Stimulated activated CD4-positive, alpha-beta T cell treated with anti-CD3 and anti-CD28 coated beads, Interleukin-1b, Interleukin-23, amount 100 ng/mL, for 4 hours (primary cell): ENCODE measurements at places on chromosomes 12 and 14.

GRCh38 chr12:124370851-124371250 is 76.0 kb downstream of the RFLNA start:
- no peak for DNase-seq

GRCh38 chr12:106495354-106495965 is 87.3 kb upstream of the RFX4 start:
- no peak for DNase-seq

GRCh38 chr14:50964683-50965390 is 20.6 kb upstream of the PYGL start:
- no peak for DNase-seq

- no peak for DNase-seq
These were observed 4.0 kb downstream of the PFKM start for GRCh38 chr12:48123169-48123568.

DNA sequence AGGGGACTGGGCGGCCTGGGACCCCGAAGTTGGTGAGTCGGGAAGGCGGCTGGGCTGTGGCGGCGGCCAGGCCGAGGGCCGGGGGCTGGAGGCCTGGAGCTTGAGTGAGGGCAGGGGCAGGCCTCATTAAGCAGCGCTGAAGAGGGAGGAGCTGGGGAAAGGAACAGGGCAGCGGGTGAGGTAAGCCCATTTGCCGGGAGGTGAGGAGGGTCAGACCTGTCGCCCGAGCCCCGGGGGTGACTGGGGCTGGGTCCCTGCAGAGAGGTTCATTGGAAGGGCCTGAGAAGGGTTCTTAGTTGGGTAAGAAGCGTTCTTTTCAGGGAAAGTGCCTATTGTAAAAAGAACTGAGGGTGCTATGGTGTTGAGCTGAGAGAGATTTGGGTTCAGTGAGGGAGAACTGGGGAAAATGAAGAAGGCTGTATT is 441 bp downstream of the RAB5B start:
- DNase-seq, result no peak

DNA sequence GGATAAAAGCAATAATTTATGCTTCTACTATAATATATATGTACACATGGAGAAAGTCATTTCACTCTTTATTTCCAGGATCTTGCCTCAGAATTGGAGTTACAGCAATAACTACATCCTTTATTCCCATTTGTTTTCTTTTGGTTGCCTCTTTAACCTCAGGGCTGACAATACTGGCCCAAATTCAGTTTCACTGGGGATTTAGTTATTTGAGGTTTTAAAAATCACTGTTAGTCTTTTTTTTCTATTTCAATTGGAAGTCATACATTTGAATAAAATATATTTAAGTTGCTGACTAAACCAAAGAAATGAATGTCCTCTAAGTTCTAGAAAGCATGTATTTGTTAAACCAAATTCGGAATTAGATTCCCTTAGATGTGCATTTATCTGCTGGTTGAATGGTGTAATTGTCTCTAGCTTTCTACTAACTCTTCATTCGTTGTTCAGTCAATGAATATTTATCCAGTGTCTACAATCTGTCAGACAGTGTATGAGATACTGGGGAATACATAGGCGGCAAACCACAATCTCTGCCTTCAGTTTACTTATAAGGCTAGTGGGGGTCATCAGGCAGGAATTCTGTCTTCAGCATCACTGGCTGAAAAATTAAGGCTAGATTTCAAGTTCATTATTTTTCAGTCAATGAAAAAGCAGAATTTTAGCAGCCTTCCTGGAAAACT is 190.8 kb upstream of the ARHGAP5 start:
- no peak for DNase-seq

DNA sequence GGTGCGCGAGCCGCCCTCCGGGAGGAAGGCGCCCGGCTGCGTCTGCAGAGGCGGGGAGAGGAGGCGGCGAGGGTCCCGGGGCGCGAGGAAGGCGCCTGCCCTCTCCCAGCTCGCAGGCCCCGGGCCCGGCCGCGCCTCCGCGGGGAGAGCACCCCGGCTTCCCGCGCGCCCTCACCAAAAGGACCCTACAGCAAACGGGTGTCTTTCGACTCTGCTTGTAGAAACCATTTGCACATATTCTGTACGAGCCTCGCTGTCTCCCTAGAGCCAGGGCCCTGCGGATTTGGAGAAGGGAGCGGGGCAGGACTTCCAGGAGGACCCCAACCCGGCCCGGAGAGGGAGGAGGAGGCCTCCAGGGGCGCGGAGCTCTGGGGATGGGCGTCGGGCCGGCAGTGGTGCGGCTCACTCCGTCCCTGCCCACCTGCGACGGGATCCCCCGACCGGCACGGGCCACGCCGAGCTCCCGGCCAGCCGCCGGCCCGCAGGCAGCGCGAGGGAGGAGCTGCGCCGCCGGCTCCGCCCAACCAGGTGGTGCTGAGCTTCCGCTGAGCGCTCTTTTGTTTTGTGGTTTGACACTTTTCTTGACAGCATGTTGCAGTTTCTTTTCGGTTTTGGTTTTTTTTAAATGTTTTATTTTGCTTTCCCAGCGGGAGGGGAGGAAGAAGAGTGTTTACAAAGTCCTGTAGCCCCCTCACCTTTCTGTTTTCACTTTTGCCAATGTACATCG is 103.3 kb upstream of the FKBP4 start:
- no peak for DNase-seq

DNA sequence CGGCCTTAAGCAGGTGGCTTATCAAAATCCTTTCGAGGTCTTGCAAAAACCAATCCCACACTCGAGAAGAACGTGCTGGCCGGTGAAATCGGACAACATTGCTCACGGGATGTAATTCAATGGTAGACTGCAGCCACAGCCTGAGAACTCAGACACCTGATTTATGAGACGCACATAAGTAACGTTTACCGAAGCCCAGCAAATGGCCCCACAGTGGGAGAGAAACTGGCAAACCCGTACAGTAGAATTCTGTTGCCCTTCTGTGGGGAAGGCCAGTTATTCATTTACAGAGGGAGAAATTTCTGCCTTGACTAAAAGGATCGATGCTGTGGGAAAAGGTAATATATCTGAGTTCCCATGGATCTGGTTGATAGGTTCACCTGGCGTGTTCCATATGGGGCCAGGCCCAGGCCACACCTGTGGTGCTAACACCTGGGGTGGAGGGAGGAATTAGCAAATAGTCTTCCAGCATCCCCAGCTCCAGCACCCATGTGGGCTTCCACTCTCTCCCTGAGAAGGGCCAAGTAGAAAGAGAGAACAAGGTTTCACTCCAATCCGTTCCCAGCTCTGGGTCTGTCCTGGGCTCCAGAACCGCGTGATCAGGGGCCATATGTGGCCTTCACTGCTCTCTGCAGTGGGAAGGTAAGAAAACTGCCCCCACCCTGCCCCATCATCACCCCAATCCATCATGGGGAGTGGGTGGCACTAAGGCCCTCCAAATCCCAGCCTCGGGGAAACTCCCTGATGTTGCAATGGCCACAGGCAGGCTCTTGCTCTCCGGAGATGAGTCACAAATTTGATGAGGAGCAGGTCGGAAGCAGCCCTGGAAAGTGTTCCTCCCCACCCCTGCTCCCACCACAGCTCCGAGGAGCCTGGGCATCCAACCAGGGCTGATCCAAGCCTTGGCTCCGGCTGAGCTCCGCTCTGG is 12.7 kb downstream of the BDKRB1 start:
- no peak for DNase-seq

DNA sequence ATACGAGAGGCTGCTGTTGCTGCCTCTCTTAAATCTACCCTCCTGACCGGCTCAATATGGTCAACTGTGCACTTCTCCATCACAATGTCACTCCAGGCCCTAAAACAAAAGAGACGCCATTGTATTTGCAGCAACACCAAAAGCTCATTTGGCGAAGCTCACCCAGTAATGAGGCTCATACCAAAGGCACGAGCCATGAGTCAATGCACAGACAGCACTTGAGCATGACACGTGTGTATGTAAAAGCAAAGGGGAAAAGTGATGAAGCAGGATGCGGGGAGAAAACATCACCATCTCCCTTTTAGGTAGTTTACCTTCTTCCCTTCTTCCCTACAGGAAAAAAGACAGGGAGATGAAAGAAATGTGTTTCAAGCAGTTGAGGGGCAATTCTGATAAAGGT is 150.3 kb downstream of the FOXN3 start:
- DNase-seq, result no peak

DNA sequence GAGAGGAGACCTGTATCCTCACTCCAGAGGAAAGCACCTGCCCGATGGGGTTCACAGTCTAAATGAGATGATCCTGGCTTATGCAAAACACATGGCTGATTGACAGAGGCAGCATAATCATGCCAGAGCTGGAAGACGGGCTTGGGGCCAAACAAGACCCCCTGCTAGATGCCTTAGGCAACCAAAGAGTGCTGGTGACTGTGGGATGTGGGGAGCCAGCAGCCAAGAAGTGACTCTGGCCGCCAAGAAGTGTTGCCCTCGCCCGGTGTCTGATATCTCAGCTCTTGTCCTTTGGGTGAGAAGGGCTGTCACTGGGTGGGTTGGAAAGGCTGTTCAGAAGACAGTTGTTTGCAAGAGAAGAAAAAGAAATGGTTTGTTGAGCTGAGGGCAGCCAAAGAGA is 56.7 kb downstream of the PLEKHG3 start:
- DNase-seq, result no peak

GRCh38 chr12:54624315-54625279 is 10.1 kb downstream of the LACRT start:
- DNase-seq, result no peak

- DNase-seq, result no peak
These were observed 10.8 kb downstream of the TIGAR start for GRCh38 chr12:4331842-4332241.

- DNase-seq, result no peak
These were observed 49.1 kb downstream of the JAG2 start for GRCh38 chr14:105119408-105120025.

DNA sequence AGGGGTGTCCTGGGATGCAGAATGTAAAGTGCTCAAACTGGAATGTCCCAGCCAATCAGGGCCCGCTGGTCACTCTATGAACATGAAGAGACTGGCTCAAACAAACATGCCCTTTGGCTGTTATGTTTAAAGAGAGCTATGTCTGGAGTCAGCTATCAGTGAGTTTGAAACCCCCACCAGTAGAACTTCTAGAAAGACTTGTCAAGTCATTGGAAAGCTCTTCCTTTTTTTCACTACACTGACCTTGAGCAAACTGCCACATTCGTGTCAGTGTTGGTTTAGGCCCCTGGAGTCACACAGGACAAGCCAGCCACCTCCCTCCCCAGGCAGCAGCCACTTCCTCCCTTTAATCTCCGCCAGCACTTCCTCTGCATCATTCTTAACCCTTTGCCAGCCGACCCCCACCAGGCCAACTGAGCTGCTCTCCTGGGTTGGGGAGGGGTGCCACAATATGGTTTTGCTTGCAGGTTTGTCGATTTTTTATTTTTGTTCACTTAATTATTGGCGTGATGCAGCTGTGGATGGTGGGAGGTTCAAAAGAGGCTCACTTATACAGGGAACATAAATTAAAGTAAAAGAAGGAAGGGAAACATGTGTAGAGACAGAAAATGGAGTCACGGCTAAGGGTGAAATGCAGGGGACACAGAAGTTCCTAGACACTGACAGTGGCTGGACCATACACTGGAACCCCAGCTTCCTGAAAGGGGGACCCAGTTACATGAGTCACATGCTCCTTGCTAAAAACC is 25.3 kb downstream of the CMKLR1 start:
- DNase-seq, result no peak

- DNase-seq, result no peak
These were observed 64.1 kb upstream of the OTX2 start for GRCh38 chr14:56874375-56874774.

DNA sequence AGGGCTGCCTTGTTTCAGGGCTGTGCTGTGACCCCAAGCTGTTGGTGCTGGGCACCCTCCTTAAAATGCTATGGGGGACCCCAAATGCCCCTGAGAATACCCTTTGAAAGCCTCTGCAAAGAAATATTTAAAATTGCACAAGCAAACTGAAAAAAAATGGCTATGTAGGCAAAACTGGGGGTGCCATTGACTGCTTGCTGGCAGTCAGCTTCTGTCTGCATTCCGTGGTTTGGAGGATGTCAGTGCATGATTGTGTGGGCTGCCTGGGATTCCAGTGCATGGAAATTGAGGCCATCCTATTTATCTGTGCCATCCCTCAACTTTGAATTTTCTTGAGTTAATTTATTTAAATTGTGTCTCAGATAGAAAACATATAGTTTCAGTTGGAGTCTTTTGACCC is 113.7 kb upstream of the RTL1 start:
- no peak for DNase-seq

GRCh38 chr12:74120644-74121043 is 417.0 kb upstream of the ATXN7L3B start:
- DNase-seq, result no peak

DNA sequence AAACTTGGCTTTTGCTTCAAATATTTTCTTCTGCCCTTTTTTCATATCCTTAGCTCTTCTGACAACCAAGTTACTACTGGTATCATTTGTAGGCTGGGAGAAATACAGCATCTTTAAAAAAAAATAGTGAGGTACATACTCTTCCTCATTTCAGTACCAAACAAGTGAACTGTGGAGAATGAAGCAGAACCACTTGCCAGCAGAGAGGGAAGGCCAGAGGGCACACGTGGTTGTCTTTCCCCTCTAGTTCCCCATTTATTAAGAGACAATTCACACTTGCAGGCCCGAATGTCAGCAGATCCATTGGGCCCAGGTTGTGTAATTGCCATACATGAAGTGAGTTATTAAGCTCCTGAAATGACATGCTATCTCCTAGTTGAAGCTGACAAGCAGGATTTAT is 3.2 kb downstream of the SUSD6 start:
- no peak for DNase-seq

DNA sequence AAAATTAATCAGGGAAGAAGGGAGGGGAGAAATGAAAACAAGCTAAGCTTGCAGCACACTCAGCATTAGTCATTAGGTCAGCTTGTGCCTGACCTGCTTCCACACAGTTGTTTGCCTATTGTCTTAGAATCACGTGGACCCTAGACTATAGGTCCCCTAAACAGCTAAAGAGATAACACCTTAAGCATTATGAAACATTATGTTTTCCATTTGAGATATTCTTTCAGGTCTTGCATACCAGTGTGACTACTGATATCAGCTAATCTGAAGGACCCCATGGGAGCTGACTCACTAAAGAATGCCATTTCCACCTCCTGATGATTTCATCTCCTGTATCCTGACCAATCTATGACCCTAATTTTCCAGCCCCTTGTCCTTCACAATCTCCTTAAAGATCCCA is 154.1 kb upstream of the FUT8 start:
- no peak for DNase-seq

DNA sequence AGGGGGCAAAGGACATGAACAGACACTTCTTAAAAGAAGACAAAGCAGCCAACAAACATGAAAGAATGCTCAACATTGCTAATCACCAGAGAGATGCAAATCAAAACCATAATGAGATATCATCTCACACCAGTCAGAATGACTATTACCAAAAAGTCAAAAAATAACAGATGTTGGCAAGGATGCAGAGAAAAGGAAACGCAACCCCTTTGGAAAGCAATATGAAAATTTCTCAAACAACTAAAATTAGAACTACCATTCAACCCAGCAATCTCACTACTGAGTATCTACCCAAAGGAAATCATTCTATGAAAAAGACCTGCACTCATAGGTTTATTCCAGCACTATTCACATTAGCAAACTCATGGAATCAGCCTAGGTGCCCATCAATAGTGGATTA is 25.6 kb downstream of the MDM1 start:
- no peak for DNase-seq

GRCh38 chr14:81427348-81428058 is 27.4 kb upstream of the STON2 start:
- no peak for DNase-seq

- peak; percentile 30 for DNase-seq
These were observed 140.5 kb downstream of the FOXN3 start for GRCh38 chr14:89276424-89276975.
